ENCODE measurements at places on chromosomes 3 and 15. TPM values are rescaled to one million over a fixed set of nuclear protein-coding genes. Genes with fewer than 3 reads are reported as not detected.

GRCh38 chr3:163056874-163057497, 1560.4 kb downstream of the OTOL1 start:
- DNase-seq: peak; percentile 42

CDHR4 gene
- total RNA-seq: not detected

CPNE4 gene
- total RNA-seq: 1.6 TPM

SERINC4 gene
- total RNA-seq: 0.17 TPM

DNA sequence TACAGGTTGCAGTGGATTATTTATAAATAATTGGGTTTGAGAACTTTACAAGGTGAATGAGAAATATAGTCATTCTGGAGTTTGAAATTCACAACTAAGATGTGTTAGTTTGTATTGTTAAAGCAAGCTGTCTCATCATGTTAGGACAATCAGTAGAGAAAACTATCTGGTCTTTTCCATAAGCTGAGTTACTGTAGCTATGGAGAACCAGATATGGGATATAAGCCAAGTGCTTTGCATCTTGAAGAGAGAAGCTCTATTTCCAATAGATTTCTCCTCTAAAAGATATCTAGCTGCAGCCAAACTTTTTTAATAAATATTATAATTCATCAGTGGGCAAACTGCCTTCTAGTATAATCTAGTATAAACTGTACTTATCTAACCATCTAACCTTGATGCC, 11.3 kb downstream of the P3H2 start:
- DNase-seq: no peak

DNA sequence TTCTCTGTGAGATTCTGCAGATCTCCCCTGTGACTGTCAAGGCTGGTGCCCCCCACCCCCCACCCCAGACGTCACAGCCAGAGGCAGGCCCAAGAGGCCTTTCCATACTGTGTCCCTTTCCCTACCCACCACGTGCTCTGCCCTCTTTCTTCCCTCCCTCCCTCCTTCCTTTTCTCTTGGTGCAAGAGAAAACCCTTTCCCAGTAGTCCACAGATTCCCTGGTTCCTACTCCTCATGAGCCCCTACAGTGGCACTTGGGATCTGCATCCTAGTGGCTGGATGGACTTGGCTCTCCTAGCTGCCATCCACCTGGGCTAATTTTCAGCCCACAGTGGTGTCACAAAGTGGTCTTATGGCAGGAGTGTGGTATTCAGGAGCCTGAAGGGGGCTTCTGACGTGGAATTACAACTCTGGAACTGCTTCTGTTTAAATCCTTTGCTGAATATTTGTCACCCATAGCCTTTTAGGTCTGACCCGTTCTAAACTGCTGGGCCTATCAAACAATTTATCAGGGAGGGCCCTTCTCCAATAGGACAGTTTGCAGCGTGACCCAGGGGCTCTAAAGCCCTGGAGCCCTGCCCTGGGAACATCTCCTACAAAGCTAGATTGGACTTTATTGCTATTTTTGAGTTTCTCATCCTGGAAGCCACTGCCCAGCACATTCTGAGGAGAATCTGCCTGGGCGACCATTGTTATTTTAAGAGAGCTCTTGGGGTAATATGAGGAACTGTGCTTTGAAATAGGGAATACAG, 35.3 kb downstream of the KLF13 start:
- no peak for DNase-seq

GRCh38 chr3:195180490-195181112, 90.4 kb downstream of the XXYLT1 start:
- DNase-seq: no peak

DNA sequence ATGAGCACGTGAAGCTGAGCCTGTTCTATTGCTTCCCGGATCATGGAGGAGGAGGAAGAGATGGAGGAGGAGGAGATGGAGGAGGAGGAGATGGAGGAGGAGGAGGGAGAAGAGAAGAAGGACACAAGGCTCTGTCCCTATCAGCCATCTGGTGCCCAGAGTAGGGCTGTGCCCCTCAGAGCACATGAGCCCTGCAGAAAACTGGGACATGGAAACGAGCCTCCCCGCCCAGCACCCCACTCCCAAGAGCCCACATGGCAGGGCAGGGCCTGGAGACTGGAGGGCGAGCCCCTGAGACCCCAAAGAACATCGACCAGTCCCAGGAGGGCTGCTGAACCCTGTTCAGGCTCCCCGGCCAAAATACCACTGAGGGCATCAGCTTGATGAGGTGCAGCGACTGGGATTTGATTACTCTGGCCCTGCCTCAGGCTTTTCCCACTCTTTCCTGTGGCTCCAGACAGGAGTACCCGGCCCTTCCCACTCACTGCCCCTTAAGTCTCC, 285.6 kb downstream of the UACA start:
- DNase-seq: no peak

DNA sequence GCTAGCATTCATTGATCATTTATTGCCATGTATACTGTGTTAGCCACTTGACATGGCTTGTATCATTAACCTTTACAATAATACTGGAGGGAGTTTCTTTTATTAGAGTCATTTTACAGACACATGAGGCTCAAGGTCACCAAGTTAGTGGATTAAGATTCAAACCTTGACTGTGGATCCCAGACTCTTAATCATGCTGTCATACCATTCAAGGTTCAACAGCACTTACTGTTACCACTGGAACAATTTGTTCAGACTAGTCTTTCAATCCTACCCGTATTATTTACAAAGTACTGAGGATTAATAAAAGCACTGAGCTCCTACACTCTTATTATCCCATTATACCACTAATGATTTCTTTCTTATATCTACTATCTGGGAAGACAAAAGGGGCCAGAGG, 1.2 kb downstream of the COX17 start:
- no peak for DNase-seq

GPR87 gene
- total RNA-seq: 0.18 TPM

DNA sequence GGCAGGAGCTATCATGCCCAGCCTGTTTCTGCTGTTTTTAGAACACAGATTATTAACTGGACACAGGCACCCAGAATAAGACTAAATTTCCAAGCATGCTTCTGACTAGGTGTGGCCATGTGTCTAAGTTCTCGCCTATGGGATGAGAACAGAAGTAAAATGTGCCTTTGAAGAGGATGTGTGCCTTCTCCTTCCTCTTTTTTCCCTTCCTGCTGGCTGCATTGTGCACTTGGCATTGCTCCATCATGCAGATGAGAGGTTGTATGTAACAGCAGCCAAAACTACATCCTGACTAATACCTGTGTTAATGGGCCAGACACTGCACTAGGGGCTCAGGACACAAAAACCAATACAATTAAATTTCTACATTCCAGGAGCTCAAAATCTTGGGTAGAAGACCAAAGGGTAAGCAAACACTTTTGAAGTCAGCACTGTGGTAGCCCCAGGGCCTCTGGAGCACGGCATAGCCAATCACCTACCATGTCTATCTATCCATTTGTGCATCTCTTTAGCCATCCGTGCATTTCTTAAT, 40.9 kb upstream of the RNU6-1 start:
- DNase-seq: no peak

GRCh38 chr3:102510663-102511062, 75.8 kb downstream of the ZPLD1 start:
- DNase-seq: no peak

DNA sequence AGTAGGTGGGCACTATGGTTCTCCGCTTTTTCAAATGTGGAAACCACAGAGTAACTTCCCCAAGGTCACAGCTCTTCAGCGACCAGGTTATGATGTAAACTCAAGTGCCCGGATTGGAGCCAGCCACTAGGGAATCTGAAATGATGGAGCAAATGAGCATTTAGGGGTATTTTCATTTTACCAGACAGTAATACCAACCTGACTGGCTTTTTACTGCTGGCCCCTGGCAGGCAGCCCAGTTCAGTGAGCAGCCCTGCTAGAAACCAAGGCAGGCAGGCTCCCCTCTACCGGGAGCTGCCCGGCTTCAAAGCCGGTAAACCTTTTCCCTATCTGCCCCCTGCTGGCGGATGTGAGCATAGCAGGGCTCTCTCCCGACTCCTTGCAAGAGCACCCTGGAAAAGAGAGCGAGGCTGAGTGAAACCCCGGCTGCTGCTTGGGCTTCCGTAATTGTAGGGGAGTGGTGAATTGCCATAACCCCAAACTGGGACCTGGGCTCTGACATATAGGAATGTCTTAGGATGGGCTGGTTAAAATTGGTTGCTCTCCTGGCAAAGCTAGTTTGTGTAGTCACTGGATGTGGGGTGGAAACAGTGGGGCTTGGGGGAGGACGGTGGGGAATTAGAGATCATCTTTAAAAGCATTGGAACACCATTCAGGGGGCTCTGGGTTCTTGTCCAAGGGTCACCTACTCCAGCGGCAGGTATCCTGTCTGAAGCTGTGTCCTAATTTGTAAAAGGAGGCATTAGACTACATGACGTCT, 98.0 kb upstream of the TNFAIP8L3 start:
- DNase-seq: peak; percentile 90

DNA sequence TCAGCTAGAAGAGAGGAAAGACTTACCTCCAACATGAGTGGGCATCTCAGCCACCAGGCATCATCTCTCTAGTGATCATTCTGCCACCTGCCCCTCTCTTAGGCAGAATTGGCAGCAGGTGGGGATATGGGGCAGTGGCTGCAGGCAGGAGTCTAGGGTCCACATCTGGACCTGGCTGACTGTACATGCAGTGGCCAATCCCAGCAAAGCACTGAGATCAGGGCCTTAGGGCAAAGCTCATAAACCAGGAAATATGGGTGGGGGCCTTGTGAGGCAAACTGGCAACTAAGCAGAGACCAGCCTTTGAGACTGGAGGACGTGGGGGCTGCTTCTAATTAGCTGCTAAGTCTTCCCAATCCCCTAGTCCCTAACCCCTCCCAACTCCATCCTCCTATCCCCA, 12.9 kb downstream of the POMGNT2 start:
- no peak for DNase-seq

GRCh38 chr3:144810160-144810559, 838.5 kb downstream of the DIPK2A start:
- DNase-seq: no peak

GRAMD2A gene
- total RNA-seq: 1.3 TPM

GRCh38 chr3:150830094-150830681, 67.2 kb upstream of the SIAH2 start:
- peak; percentile 48 for DNase-seq

Data from H9 (cell line).